ENCODE measurements at places on chromosomes 12 and 14.

GRCh38 chr14:21039585-21040369 is 2.4 kb upstream of the RNASE7 start:
- peak; percentile 45 for DNase-seq

GRCh38 chr12:120944645-120945217 is 33.6 kb upstream of the HNF1A start:
- DNase-seq = peak; percentile 63

- DNase-seq = no peak
Measured at GRCh38 chr14:90641615-90642243, 174.5 kb downstream of the TTC7B start.

- DNase-seq = no peak
Measured at GRCh38 chr14:68146818-68147217, 327.2 kb downstream of the RAD51B start.

DNA sequence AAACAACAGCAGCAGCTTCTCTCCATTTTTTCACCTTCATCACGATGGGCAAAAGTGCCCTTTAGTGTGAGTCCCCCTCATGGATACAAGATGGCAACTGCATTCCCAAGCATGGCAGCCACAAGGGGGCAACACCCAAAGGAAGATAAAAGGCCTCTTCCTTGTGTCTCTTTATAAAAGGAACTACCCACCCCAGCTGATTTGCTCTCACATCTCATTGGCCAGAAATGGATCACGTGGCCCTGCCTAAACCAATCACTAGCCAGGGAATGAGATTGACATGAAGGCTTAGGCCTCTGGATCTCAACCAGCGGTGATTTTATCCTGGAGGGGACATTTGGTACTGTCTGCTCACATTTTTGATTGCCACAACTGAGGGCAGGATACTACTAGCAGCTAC is 21.9 kb upstream of the IFT81 start:
- DNase-seq = peak; percentile 59

DNA sequence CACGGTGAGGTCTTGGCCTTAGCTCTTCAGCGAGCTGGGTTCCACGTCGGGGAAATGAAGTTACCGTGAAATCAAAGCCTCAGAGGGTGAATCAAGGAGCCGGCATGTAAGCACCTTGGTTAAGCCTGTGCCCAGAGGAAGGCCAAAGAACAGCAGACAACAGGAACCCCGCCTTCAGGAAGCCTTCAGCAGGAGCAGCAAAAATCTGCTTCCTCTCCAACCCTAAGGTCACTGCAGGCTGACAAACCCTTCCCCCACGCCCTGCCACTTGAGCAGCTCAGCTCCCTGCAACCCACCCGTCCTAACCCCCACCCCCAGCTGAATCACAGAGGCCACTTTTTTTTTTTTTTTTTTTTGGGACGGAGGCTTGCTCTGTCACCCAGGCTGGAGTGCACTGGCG is 72.9 kb upstream of the LTA4H start:
- peak; percentile 66 for DNase-seq

DNA sequence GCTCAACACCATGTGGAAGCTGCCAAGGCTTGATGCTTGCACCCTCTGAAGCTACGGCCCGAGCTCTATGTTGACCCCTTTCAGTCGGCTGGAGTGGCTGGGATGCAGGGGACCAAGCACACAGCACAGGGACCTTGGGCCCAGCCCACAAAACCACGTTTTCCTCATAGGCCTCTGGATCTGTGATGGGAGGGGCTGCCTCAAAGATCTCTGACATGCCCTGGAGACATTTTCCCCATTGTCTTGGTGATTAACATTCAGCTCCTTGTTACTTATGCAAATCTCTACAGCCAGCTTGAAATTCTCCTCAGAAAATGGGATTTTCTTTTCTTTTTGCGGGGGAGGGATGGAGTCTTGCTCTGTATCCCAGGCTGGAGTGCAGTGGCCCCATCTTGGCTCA is 46.3 kb downstream of the MON2 start:
- no peak for DNase-seq

- DNase-seq = no peak
Measured at GRCh38 chr14:64692189-64692985, 11.8 kb upstream of the PLEKHG3 start.

DNA sequence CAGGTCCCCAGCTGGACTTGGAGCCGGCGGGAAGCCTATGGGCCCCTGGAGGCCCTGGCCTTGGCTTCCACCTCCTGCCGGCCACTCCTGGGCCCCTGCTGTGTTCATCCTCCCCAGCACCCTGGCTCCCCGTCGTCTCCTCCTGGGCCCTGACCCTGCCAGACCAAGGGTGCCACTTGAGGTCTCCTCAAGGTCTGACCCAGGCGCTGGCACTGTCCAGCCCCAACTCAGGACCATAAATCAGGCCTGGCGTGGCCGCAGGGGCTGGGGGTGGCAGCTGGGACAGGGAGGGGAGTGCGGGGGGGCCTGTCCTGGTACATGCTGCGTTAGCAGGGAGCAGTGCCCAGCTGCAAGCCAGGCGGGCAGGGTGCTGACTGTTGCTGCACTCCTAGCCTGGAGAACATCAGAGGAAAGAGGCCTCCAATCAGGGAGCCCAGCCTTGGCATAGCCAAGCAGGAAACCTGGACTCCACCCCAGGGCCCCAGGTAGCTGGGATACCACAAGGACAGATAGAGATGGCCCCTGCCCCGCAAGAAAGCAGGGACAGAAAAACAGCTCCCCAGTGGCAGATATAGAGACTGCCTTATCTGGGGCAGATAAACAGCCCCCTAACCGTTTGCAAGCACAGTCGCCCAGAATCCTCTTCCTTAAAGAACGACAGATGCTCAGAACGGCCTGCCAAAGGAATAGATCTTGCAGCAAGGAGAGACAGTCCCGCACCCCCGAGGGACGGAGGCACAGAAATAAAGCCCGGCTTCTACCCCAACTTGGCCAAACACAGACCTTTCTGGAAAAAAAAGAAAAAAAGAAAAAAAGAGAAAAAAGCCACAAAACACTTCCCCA is 6.5 kb upstream of the ATG101 start:
- DNase-seq = peak; percentile 73

DNA sequence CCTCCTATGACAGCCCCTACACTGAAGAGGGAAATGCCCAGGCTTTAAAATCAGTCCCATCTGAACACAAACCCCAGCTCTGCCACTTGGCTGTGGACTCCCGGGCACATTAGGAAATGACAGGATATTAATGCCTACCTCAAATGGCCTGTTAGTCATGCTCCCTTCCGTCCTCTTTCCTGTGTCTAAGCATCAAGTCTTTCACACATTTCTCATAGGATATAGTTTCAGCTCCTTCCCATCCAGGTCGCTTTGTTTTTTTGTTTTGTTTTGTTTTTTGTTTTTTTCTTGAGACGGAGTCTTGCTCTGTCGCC is 16.1 kb downstream of the PLEK2 start:
- no peak for DNase-seq

DNA sequence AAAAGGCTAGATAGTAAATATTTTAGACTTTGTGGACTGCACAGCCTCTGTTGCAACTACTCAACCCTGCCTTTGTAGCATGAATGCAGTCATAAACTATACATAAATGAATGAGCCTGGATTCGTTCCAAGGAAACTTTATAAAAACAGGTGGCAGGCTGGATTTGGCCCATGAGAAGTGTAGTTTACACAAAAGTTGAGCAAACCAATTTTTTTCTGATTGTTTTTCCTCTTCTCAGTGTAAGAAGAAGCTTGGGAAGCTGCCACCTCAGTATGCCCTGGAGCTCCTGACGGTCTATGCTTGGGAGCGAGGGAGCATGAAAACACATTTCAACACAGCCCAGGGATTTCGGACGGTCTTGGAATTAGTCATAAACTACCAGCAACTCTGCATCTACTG is 9.5 kb downstream of the OAS1 start:
- DNase-seq = no peak

DNA sequence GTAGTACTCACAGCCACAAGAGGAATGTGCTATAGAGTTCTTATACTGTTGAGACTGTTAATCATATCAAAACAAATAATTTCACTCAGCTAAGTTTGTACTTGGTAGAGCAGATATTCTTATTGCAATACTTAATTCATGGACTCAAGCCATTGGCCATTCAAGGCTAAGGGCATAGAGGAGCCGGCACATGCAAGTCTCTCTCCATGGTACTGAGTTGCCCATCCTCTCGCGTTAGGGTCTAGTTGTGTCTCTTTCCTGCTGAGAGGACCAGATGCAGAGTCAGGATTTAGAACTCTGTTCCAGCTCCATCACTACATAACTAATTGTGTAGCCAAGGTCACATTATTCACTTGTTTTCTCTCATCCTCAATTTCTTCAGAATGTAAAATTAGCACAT is 14.4 kb upstream of the TUNAR start:
- DNase-seq = no peak
